ENCODE measurements at places on chromosomes 3 and 15.
A peak's percentile ranks its signal among the peaks of the same experiment; 100 is the strongest.

GRCh38 chr15:40155270-40155910 lies 5.5 kb upstream of the BUB1B start:
- no peak for DNase-seq

- DNase-seq, result no peak
Observed at GRCh38 chr3:123652342-123652984, 67.6 kb upstream of the HACD2 start.

DNA sequence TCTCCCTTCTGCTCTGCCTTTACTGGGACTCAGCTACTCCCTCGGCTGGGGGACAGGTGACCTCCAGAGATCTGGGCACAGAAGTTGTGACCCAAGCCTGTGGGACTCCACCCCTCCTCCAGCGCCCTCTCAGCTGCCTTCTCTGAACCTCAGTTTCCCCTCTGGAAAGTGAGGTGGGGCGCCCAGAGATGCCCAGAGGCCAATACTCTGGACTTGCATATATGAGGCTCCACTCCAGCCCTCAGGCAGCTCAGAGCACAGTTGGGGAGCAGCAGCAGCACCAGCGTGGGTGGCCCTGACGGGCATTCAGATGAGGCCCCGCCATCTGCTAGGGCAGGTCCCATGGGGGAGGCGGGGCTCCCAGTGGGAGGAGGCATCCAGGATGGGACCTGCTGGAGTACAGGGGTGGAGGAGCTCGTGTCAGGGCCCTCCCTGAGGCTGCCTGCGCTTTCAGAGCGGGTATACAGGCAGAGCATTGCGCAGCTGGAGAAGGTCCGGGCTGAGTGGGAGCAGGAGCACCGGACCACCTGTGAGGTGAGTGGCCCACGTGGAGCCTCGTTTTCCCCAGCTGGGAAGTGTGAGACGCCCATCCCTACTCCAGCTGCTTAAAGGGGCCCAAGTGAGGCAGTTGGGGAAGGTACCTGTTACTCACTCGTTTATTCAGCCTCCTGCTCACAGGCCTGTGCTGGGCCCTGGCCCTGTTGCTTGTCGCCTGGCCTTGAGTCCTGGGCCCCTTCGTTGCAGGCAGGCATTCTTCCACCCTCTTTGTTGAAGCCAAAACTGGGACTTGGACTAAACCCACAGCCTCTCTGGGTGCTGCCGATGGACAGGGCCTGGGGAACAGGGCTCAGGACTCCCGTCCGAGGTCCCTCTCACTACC lies 35.4 kb downstream of the PSTPIP1 start:
- DNase-seq, result no peak

DNA sequence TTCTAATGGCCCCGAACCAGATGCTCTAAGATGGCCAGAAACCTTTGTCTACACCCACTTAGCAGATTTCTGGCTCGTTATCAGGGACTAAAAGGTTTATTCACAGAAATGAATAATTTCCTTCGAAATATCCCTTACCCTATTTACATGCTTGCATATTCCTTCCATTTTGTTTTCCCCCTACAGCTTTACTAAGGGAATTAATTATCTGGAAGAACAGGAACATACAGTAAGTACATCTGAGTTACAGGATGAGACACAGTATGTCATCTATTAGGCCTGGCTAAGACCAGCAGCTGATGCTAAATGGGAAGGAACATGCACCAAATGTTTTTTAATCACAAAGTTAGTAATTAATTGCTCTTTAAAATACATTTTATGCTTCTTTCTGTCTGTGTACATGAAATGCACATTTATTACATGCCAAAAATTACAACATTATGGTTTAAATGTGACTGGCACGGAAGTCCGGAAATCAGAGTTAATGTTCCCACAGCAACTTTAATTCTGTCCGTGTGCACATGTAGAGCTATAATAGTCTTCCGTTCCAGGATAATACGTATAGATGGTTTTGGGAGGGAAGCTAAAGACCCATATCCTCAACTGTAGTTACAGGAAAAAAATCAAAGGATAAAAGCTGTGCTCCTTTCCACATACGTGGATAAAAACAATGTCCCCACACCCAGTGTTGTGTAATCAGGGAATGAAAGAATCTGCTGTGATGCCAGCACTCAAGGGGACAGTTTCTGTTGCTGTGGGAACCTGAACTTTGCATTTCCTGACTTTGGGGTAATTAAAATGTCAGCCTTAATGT lies 82.0 kb downstream of the TIGIT start:
- DNase-seq, result no peak

DNA sequence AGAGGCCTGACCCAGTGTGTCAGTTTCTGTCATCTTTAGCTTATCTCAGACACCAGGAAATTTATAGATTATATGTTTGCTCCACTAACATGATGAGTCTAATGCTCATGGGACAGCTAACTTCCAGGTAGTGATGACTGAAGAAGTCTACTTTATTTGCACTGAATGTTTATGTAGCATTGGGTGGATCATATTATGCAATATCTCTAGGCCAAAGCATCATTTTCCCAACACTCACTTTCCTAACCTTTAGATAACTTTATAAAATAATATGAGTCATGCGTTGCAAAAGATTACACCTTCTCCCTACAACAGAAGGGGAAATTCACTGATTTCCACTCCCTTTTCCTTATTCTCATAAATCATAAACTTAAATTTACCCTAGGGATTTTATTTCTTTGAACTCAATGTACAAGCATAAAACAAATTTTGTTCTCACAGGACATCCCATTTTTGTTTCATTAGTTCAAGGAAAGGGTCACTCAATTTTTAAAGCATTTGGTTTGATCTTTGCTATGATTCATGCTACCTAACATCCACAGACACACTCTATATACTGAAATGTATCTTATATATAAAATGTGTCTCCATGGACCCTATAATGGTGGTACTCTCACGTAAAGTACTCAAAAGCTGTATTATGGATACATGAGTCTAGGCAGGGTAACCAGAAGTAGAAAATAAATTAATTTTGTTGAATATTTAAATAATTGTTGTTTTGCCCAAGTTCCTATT lies 225.2 kb downstream of the WDR72 start:
- DNase-seq, result no peak

GRCh38 chr15:58593870-58594269 lies 155.6 kb downstream of the ADAM10 start:
- DNase-seq, result no peak

- DNase-seq, result peak; percentile 39
Observed at GRCh38 chr15:95025924-95026728, 794.8 kb downstream of the MCTP2 start.

DNA sequence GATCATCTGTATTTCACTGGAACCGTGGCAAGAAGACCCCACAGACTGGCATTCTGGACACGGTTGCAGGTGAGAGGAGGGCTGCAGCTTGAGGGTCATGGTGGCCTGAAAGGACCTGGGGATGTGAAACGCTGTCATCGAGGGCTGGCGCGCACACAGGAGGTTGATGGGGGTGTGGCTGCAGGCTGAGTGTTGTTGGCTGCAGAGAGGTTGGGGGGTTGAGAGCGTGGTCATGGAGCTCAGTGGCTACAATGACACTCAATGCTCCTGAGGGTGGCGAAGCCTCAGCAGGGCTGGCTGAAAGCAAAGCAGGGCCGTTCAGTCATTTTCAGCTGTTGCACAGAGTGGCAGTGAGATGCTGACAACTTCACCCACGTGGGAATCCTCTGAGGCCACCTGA lies 21.0 kb downstream of the CPN2 start:
- no peak for DNase-seq

DNA sequence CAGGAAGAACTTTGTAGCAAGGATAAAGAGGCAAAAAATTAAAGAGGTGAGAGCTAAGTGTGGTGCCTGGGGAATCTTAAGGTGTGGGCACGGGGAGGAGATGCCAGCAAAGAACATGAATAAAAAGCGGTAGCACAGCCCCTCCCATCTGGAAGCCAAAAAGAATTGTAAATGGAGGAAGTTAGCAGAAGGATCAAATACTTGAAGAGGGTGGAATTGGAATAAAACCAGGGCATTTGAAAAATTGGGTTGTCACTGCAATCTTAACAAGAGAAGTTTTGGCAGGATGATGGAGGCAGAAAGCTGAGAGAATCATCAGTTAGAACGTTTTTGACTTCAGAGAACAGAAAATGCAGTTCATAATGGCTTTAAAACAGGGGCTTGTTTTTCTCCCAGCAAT lies 2.4 kb downstream of the CCR2 start:
- no peak for DNase-seq

DNA sequence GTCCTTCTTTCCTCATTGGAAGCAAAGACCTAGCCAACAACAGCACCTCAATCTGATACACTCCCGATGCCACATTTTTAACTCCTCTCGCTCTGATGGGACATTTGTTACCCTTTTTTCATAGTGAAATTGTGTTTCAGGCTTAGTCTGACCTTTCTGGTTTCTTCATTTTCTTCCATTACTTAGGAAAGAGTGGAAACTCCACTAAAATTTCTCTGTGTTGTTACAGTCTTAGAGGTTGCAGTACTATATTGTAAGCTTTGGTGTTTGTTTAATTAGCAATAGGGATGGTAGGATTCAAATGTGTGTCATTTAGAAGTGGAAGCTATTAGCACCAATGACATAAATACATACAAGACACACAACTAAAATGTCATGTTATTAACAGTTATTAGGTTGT lies 29.6 kb upstream of the CRTC3 start:
- no peak for DNase-seq

DNA sequence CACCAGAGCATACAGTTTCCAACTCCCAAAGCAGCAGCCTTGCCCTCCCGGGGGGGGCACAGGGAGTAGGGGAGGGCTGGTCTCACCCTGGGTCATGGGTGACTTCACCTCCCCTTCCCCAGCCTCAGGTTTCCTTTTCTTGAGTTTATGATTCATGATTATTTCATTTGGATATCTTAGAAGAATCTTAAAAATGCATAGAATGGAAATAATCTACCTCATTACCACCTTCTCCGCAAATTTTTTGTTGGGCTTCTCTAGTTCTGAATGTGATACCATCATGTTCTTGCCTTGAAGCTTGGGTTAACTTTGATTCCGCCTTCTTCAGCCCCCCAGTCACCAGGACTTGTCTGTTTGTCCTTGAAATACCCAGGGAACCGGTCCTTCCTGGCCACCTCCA lies 148.8 kb upstream of the ROPN1 start:
- DNase-seq, result no peak

- no peak for DNase-seq
Observed at GRCh38 chr3:196341137-196341536, 2.9 kb upstream of the TM4SF19 start.
